ENCODE measurements at places on chromosomes 1 and 21.

DNA sequence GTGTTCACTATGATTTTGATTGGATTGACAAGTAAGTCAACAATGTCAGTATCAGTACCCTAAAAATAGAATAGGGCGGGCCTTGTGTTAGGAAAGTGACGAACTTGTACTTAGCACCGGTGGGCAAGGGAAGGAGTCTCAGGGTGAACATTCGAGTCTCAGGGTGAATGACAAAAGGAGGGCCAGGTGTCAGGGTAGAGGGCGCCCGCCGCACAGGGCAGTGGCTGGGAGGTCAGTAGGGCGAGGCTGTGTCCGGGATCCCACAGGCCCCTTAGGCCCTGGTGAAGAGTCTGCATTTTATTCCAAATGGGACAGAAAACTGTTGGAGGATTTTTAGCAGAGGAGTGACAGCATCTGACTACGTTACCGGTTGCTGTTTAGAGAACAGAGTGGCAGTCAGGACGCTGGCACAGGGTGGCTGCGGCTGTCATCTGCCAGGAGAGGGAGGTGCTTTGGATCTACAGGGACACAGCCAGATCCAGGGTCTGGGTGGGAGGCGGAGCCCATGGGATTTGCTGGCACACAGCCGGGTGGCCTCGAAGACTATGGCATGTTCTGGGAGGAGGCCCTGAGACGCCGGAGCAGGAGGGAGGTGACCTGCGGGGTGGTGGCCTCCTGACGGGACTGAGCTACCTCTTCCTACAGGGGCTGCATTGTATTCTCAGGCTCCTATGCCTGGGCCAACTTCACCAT lies 11.0 kb downstream of the AGTRAP start:
- no peak for DNase-seq

DNA sequence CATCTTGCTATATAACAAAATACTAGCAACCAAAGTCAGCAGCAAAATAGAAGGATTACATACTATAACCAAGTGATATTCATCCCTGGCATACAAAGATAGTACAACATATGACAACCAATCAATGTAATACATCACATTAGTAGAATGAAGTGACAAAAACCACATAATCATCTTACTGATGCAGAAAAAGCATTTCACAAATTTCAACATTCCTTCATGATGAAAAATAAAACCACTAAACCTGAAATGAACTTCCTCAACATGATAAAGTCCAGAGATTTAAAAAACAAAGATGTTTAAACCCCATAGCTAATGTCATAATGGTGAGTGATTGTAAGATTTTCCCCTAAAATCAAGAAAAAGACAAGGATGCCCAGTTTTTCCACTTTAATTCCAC lies 18.6 kb downstream of the RO60 start:
- no peak for DNase-seq

DNA sequence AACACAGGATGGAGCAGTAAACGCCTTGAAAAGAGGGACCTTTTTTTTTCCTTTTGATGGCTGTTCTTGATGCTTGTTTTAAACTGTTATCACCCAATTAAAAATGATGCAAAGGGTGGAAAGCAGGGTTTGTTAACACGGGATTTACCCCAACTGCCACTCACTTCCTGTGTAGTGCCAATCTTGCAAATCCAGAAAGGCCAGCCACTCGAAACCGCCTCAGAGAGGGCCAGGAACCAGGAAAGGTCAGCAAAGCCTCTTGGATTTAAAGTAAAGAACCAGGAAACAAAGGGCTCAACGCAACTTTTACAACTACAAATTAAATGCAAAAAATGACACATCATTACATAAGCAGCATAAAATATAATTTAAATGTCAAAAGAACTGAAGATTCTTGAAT lies 347.4 kb downstream of the PDE4B start:
- DNase-seq: no peak

DNA sequence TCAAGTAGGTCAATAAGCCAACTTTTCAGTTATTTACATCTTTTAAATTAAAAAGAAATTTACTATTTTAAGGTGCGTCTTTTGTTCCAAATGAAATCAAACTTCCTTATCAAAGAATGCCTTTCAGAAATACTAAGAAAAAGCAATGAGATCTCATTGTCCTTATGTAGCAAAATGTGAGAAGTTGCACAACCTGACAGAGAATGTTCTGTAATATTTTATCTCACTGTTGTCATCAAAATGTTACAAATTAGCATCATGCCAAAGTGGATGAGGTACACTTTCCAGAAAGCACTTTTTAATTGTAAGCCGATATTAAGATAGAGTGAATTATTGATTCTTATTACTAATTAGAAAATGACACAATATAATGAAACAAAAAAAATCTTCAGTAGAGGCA lies 50.4 kb downstream of the KCNT2 start:
- no peak for DNase-seq

- DNase-seq: no peak
Observed at GRCh38 chr1:201430776-201431175, 9.2 kb upstream of the TNNI1 start.

DNA sequence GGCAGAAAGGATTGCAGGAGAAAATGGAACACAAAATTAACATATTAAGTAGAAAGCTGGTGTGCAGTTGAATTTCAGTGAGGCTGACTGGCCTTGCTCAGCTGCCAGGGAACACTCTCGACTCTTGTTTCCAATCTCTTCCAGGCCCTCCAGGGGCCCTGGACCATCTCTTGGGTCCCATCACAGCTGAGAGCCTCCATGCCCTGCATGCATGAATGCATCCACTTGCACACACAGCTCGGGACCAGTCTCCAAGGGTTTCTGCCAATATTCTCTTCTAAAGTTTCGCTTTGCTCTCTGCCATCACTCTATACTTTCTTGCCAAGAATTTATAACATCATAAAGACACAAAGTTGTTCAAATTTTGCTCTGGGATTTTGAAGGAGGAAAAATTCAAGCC lies 200.3 kb downstream of the DSCAM start:
- DNase-seq: no peak

DNA sequence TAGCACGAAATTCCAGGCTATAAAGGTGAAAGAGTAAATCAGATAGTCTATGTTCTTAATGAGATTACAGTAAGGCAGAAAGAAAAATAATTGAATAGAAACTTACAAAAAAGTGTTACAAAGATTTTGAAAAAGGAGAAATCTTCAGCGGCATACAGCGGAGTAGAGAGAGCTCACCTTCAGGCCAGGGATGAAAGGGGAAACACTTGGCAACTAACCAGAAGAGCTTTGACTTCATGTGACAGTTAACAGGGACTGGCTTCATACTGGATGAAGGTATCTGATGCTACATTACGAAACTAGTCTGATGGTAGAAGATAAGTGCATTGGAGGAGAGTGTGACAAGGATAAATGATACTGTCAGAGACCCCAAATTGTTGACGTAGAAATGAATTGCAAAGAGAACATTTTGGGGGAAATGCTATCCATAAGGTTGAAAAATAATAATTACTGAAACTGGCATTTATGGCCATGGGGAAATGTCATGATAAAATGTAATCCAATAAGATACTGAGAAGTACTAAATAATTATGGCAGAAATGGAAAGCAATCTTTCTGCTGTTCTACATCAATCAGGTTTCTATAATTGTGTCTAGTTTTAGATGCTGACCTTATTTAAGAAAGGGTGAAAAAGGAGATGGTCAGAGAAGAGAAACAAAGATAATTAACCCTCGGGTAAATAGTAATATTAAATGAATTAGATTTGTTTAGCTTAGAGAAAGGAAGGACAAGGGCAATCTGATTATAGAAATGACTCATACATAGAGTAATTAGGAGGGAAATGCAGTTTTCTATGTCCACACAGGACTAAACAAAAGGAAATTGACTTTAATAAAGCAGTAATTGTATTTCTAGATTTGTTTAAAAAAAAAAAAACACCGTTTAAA lies 808.7 kb downstream of the NCAM2 start:
- no peak for DNase-seq

GRCh38 chr1:42923367-42924081 lies 35.1 kb downstream of the SLC2A1 start:
- no peak for DNase-seq

- no peak for DNase-seq
Observed at GRCh38 chr1:157523774-157524493, 28.4 kb downstream of the FCRL5 start.

GRCh38 chr21:42209801-42210479 lies 9.0 kb upstream of the ABCG1 start:
- no peak for DNase-seq

GRCh38 chr21:14383596-14384180 lies 742 bp upstream of the HSPA13 start:
- peak; percentile 6 for DNase-seq

All from Jurkat, Clone E6-1 (cell line).